ENCODE measurements at places on chromosomes 16 and 17.

- DNase-seq: no peak
Measured at GRCh38 chr16:23788685-23789084, 33.9 kb downstream of the CHP2 start.

GRCh38 chr16:19136549-19137196, 22.9 kb downstream of the ITPRIPL2 start:
- no peak for DNase-seq

GRCh38 chr17:37410357-37410756, 3.7 kb downstream of the TADA2A start:
- DNase-seq: no peak

- DNase-seq: no peak
Measured at GRCh38 chr17:81396278-81396721, 1.0 kb downstream of the BAHCC1 start.

- DNase-seq: no peak
Measured at GRCh38 chr16:25045696-25046381, 30.7 kb upstream of the ARHGAP17 start.

All from brain pericyte (primary cell).